ENCODE measurements at places on chromosomes 7 and 10.
A peak's percentile ranks its signal among the peaks of the same experiment; 100 is the strongest.

DNA sequence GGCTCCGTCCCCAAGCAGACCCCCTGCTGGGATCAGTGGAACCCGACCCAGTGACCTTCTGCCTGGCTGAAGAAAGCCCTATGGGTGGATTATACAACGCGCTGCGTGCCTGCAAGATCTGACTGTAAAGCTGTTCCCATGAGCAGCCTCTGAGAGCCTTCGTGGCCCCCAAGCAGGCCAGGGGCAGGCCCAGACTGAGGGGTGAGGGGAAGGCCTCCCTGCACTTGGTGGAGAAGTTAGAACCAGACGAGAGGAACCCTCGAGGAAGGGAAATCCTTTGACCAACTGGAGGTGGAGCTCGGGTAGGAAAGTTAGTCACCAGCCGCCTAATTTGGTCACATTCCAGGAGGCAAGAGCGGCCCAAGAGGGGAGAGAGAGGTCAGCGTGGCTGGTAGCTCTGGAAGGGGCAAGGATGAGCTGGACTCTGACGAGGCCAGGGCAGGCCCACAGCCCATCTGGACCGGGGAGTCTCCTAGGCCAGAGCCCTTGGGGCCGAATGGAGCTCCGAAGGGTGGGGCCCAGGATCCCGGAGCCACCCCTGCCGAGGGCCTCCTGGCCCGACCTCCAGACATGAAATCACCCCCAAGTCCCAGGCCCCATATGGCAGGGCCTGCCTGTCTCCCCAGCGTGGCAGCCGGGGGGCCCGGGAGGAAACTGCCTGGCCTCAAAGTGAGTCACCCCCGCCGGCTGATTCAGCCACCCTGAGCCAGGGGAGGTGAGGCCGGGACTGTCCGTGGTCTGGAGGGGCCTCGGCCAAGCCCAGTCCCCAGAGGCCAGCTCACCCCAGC, 23.3 kb upstream of the PDGFA start:
- peak; percentile 11 for DNase-seq

- DNase-seq: no peak
Observed at GRCh38 chr7:112985377-112985987, 101.1 kb downstream of the GPR85 start.

DNA sequence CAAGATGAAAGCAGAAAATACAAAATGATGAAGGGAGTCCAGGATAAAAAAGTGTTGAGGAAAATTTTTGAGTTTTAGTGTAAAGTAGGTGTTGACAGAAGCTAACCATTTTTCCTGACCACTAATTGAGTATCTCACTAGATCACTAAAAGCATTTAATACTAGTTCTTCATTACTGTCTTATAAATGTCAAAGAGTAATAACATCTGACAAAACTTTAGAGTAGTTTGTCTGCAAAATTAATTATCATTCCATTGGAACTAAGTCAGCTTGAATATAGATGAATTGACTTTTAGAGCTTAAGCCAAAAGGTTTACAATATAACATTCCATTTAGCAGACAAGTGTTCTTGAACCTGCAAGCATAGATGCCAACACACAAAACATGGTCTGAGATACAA, 232.9 kb downstream of the FOXP2 start:
- DNase-seq: no peak

GRCh38 chr10:27153845-27154193, 365 bp downstream of the YME1L1 start:
- DNase-seq: peak; percentile 40

- no peak for DNase-seq
Observed at GRCh38 chr10:74156919-74157289, 5.9 kb downstream of the ADK start.

DNA sequence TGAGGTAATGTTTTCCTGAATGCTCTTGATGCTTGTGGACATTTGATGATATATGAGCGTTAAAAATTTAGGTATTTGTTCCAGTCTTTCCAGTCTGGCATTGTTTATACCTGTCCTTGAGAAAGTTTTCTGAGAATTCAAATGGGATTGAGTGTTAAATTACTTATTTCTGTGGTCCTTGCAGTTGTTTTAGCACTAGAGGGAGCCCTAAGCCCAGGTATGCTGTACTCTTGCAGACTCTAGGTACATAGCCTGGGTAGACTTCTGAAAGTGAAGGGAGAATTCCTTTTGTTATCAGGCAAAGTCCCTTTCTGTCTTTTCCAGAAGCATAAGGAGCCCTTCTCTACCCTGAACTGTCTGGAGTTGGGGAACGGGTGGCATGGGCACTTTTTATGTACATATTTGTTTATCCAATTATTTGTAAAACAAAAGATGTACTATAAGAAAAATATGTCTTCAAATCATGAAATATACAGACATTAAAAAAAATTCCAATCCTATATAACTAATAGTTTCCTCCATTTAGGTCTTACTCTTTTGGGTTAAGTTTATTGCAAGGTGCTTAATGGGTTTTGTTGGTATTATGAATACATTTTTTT, 262.1 kb downstream of the ATRNL1 start:
- peak; percentile 23 for DNase-seq

GRCh38 chr10:29533696-29534285, 101.0 kb downstream of the SVIL start:
- no peak for DNase-seq

DNA sequence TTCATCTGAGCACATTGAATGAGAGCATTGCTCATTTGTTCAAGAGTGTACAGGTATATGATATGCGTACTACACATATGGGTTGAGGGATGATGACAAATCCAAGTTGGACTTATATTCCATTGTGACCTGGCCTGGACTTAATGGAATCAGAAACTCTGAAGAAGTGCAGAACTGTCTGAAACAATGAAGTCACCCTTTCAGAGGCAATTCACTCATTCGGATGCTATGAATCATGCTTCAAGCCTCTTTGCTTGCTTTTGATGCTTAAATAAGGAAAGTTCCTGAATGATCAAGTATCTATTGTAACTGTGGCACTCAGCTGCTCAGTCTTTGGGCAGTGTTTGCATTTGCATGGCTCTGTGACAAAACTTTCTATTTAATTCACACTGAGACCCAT, 93.4 kb downstream of the ZNF365 start:
- DNase-seq: no peak

Data from inflammatory macrophage treated with lipopolysaccharide for 1 hour (primary cell).